ENCODE measurements at places on chromosomes 1 and 21. TPM values are rescaled to one million over a fixed set of nuclear protein-coding genes. Genes with fewer than 3 reads are reported as not detected.

DNA sequence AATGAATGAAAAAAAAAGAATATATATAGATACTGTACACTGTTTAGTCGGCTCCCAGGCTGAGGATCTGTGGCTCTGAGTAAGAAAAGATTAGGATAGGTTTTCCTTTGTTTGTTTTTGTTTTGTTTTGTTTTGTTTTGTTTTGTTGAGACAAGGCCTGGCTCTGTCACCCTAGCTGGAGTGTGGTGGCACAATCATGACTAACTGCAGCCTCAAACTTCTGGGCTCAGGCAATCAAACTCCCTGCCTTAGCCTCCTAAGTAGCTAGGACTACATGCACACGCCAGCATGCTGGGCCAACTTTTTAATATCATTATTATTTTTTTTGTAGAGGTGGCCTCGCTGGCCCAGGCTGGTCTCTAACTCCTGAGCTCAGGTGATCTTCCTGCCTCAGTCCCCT is 87.9 kb upstream of the PTBP2 start:
- H3K36me3 ChIP-seq, result no peaks in the 10 kb centered on the region
- H3K27ac ChIP-seq, result no peak overlapping the region
- no peaks in the 10 kb centered on the region for H3K4me1 ChIP-seq

DNA sequence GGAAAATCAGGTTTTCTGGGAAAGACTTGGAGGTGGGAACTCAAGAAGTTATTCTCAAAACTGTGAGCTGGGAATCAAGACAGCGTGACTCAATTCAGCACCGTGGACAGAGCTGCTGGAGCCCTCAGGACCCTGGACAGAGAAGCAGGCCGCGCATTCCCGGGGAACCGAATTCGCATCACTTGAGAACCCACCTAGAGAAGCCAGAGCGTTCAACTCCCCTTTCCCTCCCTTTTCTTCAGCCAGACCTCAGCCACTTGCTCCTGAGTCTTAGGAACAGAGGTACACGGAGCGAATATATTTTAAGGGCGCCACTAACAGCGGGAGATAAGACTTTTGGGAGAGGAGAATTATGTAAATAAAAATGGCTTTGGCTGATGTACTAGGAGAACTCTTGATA is 2.0 kb upstream of the LIN28A start:
- DNase-seq, result peak; percentile 70
- H3K4me1 ChIP-seq, result no peaks in the 10 kb centered on the region
- H3K27ac ChIP-seq, result no peak overlapping the region
- H3K36me3 ChIP-seq, result no peaks in the 10 kb centered on the region

- H3K36me3 ChIP-seq, result no peaks in the 10 kb centered on the region
- no peak overlapping the region for H3K4me3 ChIP-seq
- H3K4me1 ChIP-seq, result no peaks in the 10 kb centered on the region
- no peaks in the 10 kb centered on the region for H3K27me3 ChIP-seq
Observed at GRCh38 chr1:36479505-36480051, 3.1 kb downstream of the CSF3R start.

- no peak for DNase-seq
- no peak overlapping the region for H3K27ac ChIP-seq
- H3K4me3 ChIP-seq, result no peak overlapping the region
- H3K4me1 ChIP-seq, result no peaks in the 10 kb centered on the region
- no peaks in the 10 kb centered on the region for H3K36me3 ChIP-seq
Observed at GRCh38 chr1:113283914-113284313, 106.4 kb upstream of the MAGI3 start.

DNA sequence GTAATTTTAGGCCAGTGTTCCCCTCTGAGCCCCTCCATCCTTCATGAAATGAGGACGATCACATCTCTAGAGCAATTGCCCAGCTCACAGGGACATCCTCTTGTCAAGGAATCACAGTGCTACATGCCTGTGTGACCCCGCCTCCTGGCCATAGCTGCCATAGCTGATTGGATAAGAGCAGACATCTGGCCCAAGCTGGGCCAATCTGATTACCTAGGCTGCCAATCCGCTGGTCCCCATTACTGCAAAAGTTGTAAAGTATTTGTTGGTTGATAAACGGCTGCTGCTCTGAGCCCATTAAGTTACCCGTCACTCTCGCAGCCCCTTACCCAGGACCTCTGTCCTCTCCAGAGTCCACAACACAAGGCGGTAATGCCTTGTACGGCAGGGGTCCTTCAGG is 8.3 kb downstream of the NT5C1A start:
- no peak for DNase-seq
- H3K27ac ChIP-seq, result no peak overlapping the region
- no peaks in the 10 kb centered on the region for H3K4me1 ChIP-seq

GRCh38 chr1:23446661-23447310 is 22.2 kb upstream of the TCEA3 start:
- no peak for DNase-seq
- no peak overlapping the region for H3K4me3 ChIP-seq
- no peaks in the 10 kb centered on the region for H3K27me3 ChIP-seq
- H3K36me3 ChIP-seq, result peaks cover 19% of the 10 kb centered on the region

DNA sequence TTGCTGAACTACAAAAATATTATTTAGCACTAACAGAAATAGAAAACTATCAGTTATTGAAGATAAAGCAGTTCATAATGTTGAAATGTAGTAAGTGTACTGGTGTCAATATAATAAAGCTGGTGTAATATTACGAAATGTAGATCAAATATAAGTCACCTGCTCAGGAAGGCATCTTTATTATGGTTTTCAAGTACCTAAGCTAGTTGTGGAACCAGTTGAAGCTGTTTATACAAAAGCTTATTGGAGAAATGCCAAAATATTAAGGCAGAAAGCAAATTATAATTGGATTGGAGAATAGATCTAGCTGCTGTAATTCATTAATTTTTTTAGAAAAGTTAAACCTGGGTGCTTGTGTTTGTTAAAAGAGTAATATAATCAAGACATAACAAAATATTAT is 6.2 kb upstream of the MARK1 start:
- H3K36me3 ChIP-seq, result no peaks in the 10 kb centered on the region
- H3K27me3 ChIP-seq, result no peaks in the 10 kb centered on the region
- H3K27ac ChIP-seq, result no peak overlapping the region
- no peaks in the 10 kb centered on the region for H3K4me1 ChIP-seq
- DNase-seq, result no peak

- no peak overlapping the region for H3K4me3 ChIP-seq
- H3K27ac ChIP-seq, result no peak overlapping the region
- no peaks in the 10 kb centered on the region for H3K27me3 ChIP-seq
- DNase-seq, result no peak
- H3K36me3 ChIP-seq, result no peaks in the 10 kb centered on the region
- no peaks in the 10 kb centered on the region for H3K4me1 ChIP-seq
Observed at GRCh38 chr1:6108937-6109614, 63.4 kb downstream of the KCNAB2 start.

GRCh38 chr1:20233394-20233793 is 47.1 kb upstream of the PLA2G2C start:
- H3K4me1 ChIP-seq, result no peaks in the 10 kb centered on the region
- no peak overlapping the region for H3K27ac ChIP-seq
- H3K4me3 ChIP-seq, result no peak overlapping the region
- no peak for DNase-seq
- no peaks in the 10 kb centered on the region for H3K27me3 ChIP-seq

GRCh38 chr1:171742577-171742922 is 685 bp upstream of the VAMP4 start:
- no peaks in the 10 kb centered on the region for H3K27me3 ChIP-seq
- H3K4me1 ChIP-seq, result no peaks in the 10 kb centered on the region
- H3K36me3 ChIP-seq, result peaks cover 6% of the 10 kb centered on the region
- no peak for DNase-seq
- peak overlapping the region; percentile 83 for H3K4me3 ChIP-seq
- peak overlapping the region; percentile 95 for H3K27ac ChIP-seq

DNA sequence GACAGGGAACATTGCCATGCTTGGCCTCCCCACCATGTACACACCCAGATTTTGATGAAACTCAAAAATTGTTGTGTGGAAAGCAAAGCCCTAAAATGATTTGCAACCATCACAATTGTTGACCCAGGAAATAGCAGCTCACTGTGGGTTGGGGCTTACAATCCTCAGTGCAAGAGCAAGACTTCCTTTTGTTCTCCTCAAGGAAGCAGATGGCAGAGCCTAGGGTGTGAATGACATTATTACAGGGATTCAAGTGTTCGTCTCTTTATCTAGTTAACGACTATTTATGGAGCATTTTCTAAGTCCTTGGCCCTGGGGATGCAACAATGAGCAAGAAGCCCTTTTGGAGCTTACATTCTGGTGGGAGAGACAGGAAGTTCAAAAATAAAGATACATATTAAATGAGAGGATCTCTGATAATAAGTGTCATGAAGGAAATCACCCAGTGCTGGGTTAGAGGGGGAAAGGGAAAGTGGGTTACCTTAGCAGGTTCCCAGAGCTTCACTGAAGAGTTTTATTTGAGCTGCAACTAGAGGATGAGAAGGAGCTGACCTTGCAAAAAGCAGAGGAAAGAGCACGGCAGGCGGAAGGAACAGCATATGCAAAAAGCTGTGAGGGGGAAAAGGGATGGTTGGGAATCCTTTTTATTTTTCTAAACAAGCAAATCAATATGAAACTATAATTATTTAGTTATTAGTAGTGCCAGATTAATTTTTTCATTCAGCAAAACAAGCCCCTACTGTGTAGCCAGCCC is 38.5 kb upstream of the ID3 start:
- H3K4me3 ChIP-seq, result no peak overlapping the region
- peaks cover 10% of the 10 kb centered on the region for H3K4me1 ChIP-seq
- no peak for DNase-seq
- no peak overlapping the region for H3K27ac ChIP-seq
- H3K27me3 ChIP-seq, result no peaks in the 10 kb centered on the region

DNA sequence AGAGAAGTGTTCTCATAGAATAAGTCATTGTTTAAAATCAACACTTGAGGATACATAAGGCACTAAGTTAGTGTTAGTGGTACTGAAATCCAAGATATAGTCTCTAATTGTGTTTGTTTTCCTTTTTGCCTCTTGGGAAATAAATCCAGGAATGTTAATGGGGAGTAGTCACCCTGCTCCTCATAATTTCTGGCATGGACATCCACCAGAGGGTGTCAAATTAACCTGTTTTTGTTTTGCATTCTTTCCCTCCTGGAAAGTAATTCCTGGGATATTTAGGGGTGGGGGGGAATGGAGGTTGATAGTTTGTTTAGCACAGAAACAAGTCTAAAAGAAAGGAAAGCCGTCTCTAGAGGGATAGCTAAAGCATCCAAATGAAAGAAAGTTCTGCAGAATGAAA is 87.8 kb upstream of the MAP1LC3C start:
- H3K27ac ChIP-seq, result no peak overlapping the region
- no peaks in the 10 kb centered on the region for H3K36me3 ChIP-seq
- H3K4me1 ChIP-seq, result no peaks in the 10 kb centered on the region
- no peaks in the 10 kb centered on the region for H3K27me3 ChIP-seq
- H3K4me3 ChIP-seq, result no peak overlapping the region
- DNase-seq, result no peak

- H3K4me1 ChIP-seq, result no peaks in the 10 kb centered on the region
- no peaks in the 10 kb centered on the region for H3K36me3 ChIP-seq
- no peak for DNase-seq
- no peak overlapping the region for H3K27ac ChIP-seq
- H3K27me3 ChIP-seq, result no peaks in the 10 kb centered on the region
Observed at GRCh38 chr1:29746076-29746665, 509.8 kb downstream of the PTPRU start.

- no peaks in the 10 kb centered on the region for H3K27me3 ChIP-seq
- H3K36me3 ChIP-seq, result peaks cover 31% of the 10 kb centered on the region
- H3K4me1 ChIP-seq, result peaks cover 6% of the 10 kb centered on the region
- peak overlapping the region; percentile 57 for H3K27ac ChIP-seq
- DNase-seq, result no peak
Observed at GRCh38 chr1:207058252-207058651, 5.2 kb downstream of the PFKFB2 start.

DNA sequence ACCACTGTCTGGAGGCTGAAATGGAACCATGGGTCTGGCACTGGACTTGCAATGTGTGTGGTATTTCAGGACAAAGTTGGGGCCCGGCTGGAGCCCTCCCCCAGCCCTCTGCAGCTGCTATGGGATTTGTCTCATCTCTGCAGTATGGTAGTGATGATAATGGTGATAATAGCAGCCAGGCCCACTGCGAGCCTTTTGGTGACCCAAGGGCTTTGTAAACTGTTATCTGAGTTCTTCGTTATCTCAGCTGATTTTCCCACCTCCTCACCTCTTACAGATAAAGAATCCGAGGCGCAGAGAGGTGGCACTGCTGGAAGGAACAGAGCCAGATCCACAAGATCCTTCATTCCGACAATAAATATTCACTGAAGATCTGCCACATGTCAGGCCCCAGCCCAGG is 11.7 kb upstream of the WNT4 start:
- H3K27ac ChIP-seq, result no peak overlapping the region
- H3K4me1 ChIP-seq, result no peaks in the 10 kb centered on the region
- no peaks in the 10 kb centered on the region for H3K27me3 ChIP-seq

GRCh38 chr1:183734543-183735036 is 70.3 kb upstream of the RGL1 start:
- H3K27me3 ChIP-seq, result no peaks in the 10 kb centered on the region
- H3K36me3 ChIP-seq, result no peaks in the 10 kb centered on the region
- H3K4me3 ChIP-seq, result no peak overlapping the region

DNA sequence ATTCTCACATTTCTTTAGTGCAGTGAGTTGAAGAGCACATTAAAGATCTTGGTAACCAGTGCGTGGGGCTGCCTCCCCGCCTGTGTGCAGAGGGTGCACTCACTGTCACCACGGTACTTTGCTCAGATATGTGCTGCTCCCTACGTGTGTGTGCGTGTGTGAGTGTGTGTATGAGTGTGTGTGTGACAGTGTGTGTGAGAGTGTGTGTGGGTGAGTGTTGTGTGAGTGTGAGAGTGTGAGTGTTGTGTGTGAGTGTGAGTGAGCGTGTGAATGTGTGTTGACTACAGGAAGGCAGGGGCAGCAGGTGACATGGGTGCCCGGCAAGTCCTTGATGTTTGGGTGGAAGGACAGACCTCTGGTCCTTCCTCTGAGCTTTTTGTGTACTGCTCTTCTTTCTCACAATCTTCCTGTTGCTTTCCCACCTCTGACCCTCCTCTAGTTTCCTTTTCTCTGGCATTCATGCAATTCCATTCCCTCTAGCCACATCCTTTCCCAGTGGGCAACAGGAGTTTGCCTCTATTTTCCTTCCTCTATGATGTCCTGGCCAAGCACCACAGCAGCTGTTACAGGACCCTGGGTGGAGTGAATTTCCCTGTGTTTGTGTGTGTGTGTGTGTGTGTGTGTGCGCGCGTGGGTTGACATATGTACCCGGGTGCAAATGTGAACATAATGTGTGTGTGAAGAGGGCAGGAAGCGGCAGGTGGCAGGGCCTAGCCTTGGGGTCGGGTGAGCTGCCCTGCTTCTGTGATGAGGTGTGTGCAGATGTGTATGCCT is 19.8 kb downstream of the LHX4 start:
- no peaks in the 10 kb centered on the region for H3K27me3 ChIP-seq
- H3K4me3 ChIP-seq, result no peak overlapping the region
- no peaks in the 10 kb centered on the region for H3K4me1 ChIP-seq
- no peaks in the 10 kb centered on the region for H3K36me3 ChIP-seq
- no peak overlapping the region for H3K27ac ChIP-seq

The TMPRSS15 gene
- total RNA-seq, result not detected

The GJA5 gene
- 114 TPM for total RNA-seq

The LCE1F gene
- not detected for total RNA-seq

The CFHR5 gene
- not detected for total RNA-seq

The HTR1D gene
- total RNA-seq, result not detected

The BSND gene
- not detected for total RNA-seq

The PADI2 gene
- 0.52 TPM for total RNA-seq
